ENCODE measurements at places on chromosomes 13 and 19.

DNA sequence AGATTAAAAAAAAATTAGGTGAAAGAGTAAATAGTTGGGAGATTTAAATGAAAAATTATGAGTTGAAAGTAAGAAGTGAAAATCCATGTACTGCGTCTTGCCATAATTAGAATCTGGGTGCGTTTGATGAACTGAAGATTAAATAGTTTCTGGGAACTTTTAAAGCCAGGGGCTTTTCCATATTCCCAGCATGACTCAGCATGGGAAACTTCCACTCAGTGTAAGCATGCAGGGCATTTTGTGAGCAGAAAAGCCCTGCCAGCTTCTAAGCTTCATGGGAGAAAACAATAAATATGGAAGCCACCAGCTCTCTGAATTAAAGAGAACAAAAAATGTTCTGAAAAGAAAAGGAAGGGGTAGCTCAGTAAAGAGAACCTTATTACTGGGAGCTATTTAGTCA, 62.0 kb upstream of the EDNRB start:
- DNase-seq: no peak

DNA sequence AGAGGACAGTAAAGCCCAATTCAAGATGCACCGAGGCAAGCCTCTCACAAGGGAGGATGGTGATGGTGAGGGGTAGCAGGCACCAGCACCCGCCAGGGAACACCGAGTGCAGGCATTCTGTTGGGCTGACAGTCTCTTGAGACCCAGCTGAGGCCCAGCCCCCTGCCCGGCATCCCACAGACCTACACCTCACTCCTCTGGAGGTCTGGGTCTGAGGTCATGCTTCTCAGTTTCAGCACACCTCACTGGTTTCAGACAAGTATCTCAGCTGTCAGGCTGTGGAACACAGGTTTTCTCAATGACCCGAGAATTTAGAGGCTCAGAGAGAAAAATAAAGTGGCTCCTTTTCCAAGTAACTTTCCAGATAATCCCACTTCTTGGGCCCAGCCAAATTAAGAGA, 27.7 kb upstream of the EPHX3 start:
- DNase-seq: no peak

GRCh38 chr13:91359631-91360030, 12.1 kb downstream of the MIR17HG start:
- DNase-seq: no peak

DNA sequence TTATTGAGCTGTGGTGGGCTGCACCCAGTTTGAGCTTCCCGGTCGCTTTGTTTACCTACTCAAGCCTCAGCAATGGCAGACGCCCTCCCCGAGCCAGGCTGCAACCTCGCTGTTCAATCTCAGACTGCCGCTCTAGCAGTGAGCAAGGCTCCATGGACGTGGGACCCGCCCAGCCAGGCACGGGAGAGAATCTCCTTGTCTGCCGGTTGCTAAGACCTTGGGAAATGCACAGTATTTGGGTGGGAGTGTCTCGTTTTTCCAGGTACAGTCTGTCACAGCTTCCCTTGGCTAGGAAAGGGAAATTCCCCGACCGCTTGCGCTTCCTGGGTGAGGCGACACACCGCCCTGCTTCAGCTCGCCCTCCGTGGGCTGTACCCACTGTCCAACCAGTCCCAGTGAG, 27.7 kb upstream of the UBAC2 start:
- DNase-seq: no peak

DNA sequence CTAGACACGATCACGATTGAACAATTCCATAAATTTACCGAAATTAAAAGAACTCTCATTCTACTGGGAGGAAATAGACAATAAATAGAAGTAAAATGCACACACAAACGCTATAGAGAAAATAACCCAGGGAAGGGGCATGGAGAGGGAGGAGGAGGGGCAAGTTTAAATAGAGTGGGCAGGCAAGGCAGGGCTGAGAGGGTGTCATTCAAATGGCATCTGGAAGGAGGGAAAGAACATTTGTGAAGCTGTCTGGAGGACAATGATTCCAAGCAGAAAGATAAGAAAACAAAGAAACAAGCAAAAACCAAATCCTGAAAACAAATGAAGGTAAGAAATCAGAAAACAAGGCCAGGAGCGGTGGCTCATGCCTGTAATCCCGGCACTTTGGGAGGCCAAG, 45.6 kb upstream of the GTF2F2 start:
- no peak for DNase-seq

GRCh38 chr19:34236035-34236987, 18.0 kb upstream of the GARRE1 start:
- DNase-seq: no peak

DNA sequence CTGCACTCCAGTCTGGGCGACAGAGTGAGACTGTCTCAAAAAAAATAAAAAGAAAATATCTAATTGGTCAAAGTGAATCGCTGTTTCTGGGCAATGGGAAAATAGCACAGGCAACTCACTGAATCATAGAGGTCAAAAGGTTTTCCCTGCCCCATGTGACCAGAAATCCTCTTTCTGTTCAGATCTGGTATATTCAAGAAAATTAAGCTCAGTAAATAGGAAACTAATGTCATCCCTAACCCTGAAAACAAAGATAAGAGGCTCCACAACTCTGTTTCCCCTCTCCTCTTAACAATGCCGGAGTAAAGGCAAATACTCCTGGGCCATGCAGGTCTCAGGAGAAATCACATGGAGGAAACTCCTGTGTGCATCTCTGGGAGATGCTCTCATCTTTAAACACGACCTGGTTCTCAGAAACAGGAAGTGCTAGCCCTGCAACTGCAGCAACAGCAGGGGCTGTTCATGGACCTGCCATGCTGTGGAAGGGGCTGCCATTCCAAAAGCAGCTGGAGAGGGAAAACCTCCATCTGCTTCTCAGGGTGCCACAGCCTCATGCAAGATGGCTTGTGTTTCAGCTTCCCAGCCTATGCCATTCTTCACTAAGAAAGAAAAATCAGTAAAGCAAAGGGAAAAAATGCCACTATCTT, 47.5 kb upstream of the SLC7A9 start:
- DNase-seq: no peak
